Left ventricle myocardium inferior (tissue), 1 donor: ENCODE measurements at places on chromosomes 7 and 10.

- DNase-seq: no peak
Measured at GRCh38 chr10:56771343-56771742, 410.3 kb upstream of the ZWINT start.

- no peak for DNase-seq
Measured at GRCh38 chr7:40580776-40581175, 446.0 kb downstream of the SUGCT start.

GRCh38 chr7:158587162-158588084 is at the start of gene PTPRN2:
PTPRN2 (minus strand) TSS chr7:158587823.
- DNase-seq: peak; percentile 59

DNA sequence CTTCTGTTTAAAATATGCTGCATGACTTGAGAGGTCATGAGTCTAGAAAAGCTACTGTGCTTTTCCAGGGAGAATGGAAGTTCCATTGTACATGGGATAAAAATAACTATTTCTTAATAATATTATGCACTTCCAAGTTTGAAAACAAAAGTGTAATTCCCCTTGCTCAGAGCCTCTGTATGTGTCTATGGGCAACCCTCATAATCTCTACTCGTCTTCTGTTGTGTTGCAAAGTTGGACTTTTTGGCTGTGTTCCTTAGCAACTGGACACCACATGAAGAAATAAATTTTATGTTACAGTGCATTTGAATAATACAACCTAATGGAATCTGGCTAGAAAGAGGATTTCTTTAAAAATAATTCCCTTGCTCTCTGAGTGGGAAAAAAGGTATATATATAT is 242.6 kb downstream of the TWIST1 start:
- no peak for DNase-seq

DNA sequence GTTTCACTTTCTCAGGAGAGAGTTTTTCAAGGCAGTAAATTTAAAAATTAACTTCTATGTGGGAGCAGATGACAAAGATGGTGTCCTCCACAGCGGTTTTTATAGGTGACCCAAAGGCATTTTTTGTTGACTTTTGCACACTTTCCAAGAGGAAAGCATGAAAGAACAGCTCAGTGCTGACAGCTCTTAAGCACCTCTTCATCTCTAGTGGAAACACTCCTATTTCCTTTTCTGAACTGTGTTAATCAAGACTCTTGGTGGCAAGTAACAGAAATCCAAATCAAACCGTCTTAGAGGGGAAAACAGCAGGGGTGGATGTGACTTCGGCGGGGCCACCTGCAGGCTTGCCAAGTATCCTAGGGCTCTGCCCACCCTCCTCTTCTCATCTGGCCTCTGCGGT is 71.8 kb upstream of the GATA3 start:
- DNase-seq: no peak

GRCh38 chr7:70693321-70693685 is 438.6 kb upstream of the GALNT17 start:
- DNase-seq: no peak

GRCh38 chr10:129962872-129963640 is 1.0 kb downstream of the EBF3 start:
- no peak for DNase-seq

- no peak for DNase-seq
Measured at GRCh38 chr7:3439333-3440030, 138.4 kb downstream of the SDK1 start.

DNA sequence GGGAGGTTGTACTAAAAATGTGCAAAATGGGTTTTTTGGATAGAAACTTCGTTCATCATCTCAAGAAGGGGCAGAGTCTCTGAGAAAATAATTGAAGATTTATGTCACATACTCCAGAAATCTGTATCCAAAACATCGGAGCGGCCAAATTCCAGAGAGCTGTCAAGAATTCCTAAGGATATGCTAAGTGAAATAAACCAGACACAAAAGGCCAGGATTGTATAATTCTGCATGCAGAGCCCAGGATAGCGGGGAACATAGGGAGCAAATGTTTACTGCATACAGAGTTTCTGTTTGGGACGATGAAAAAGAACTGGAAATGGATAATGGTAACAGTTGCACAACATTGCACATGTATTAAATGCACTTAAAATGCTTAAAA is 224.2 kb upstream of the AUTS2 start:
- DNase-seq: no peak

DNA sequence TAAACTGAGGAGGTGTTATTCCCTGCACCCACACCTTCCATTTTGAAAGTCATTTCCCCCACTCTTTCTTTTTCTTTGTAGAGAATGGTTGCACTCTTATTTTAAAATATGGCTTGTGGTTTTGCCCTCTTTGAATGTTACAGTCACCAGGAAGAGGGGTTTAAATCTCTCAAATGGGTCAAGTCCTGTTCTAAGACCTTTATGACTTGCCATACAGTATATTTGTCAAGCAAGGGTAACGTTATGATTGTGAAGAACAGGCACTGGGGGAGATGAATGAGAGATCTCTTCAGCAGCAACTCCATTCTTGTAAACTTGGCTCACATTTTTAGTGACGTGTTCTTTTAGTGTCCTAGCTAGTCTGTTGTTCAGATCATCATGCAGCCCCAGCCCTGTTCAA is 634.7 kb downstream of the KCNMA1 start:
- DNase-seq: no peak

- DNase-seq: no peak
Measured at GRCh38 chr7:140033779-140034363, 28.9 kb downstream of the PARP12 start.
